KBM-7 (cell line): ENCODE measurements at places on chromosomes 5 and 9.

GRCh38 chr9:114034661-114035062 lies 43.4 kb downstream of the AMBP start:
- DNase-seq: no peak

DNA sequence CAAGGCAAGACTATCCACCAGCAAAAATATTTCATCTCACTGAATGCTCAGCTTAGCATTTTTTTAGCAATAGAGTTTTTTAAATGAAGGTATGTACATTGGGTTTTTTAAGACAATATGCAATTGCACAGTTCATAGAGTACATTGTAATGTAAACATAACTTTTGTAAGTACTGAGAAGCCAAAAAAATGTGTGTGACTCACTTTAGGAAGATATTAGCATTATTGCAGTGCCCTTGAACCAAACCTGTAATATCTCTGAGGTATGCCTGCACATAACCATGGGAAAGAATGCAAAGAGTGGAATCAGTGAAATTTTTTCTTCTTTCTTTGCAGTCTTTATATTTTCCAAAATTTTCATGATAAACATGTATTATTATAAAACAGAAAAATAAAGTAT lies 1533.3 kb upstream of the WWC1 start:
- DNase-seq: no peak

DNA sequence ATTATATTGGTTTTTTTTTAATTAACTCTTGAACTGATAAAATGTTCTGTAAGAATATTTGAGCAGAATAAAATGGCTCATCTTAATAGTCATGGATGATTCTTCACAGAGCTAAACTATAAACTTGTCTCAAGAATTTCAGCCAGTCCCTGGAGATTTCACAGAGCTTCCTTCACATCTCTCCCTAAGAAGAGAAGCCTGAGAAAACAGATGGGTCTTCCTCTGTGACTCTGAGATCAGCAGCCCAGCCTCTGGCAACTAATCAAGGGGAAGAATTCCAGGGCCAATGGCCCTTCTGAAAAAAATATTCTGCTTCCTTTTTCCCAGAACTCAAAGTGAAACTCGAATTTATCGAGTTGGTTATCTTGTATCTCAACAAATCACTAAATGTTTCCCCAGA lies 122.2 kb upstream of the ITGA1 start:
- DNase-seq: no peak

GRCh38 chr9:83355729-83356151 lies 182.5 kb downstream of the FRMD3 start:
- DNase-seq: no peak

- no peak for DNase-seq
Observed at GRCh38 chr5:58183078-58183785, 276.7 kb downstream of the PLK2 start.

DNA sequence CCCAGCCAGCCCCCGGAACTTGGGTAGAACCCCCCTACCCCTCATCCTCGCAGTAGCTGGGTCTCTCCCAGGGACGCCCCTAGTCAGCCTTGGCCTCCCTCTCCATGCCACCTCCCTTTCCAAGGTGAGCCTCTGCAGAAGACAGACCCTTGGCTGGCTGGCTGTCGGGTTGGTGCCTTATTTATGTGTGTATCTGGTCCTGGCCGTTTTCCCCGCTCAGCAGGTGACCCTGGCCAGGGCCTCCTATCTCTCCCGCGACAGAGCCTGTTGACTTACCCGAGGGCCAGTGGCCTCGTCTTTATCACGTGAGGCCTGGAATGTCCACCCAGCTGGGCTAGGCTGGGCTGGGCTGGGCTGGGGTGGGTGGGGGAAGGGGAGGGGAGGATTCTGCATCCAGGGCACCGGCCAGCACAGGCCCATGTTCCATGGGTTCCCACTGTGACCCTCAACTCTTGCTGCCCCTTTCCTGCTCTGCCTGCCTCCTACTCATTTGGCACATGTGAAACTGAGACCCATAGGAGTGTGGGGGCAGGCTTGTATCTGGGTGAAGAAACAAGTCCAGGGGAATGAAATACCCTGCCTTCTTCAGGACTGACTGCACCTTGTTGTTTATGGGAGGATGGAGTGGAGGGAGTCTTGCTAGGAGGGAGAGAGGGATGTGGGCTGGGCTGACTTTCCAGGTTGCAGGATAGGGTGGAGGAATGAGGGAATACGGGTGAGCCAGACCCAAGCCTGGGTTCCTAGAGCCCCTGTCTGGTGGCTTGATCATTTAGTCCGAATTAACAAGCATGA lies 3.1 kb downstream of the CXXC5 start:
- DNase-seq: no peak

GRCh38 chr5:2861605-2862004 lies 110.1 kb upstream of the IRX2 start:
- DNase-seq: no peak

DNA sequence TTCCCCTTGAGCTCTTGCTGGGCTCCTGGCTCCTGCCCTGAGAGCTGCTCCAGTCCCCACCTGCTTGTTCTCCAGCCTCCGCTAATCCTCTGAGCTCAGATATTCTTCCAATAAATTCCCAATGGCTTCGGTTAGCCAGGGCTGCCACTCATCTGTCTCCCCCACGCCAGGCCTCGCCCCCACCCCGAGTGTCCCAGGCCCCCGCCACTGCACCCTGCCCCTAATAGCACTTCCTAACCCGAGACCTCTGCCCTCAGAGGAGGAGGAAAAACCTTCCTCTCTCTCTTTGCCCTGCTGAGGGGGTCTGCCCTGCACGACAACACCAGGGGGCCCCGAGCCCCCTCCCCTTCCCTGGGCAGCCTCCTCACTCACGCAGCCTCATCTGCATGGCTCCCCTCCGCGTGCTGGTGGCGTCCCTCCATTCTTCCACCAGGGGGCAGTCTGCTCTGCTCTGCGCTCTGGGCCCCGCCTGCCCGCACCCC lies 5.4 kb upstream of the LCN15 start:
- peak; percentile 55 for DNase-seq

- DNase-seq: no peak
Observed at GRCh38 chr9:1231998-1232919, 182.1 kb downstream of the DMRT2 start.

GRCh38 chr5:119286511-119287488 lies 69.0 kb upstream of the TNFAIP8 start:
- DNase-seq: no peak

DNA sequence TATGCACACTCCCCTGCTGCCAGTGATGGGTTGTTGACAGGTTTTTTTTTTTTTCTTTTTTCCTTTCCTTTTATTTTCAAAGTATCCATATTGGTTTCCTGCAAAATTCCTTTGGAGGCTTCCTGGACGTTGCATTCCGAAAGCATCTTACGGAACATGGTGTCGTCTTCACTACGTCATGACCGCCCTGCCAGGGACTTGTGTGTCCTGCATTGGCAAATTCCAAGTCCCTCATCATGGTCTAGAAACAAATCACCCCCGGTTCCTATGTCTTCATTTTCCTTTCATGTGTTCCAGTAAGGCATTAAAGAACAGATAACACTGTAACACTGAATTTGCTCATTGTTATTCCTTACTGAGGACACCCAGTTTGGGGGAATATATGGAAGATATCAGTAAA lies 35.0 kb upstream of the ADAMTSL1 start:
- no peak for DNase-seq

DNA sequence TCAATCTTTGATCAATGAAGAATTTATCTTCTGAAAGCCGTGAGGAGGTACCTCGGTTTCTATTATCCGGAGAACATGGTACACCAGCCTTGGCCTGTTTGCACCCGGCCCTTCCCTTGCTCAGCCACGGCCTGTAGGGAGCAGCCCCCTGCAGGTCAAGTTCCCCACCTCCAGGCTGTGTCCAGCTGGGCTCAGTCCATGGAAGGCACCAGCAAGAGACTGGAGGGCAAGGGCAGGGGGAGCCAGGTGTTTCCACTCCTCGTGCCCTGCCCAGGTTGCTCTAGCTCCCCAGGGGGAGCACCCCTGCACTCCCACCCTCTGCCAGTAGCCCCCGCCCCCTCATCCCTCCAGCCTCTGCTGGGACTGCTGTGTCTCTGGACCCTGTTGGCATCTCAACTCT lies 87.3 kb upstream of the ADAMTS2 start:
- no peak for DNase-seq

- DNase-seq: no peak
Observed at GRCh38 chr9:83491995-83492394, 46.2 kb downstream of the FRMD3 start.

- no peak for DNase-seq
Observed at GRCh38 chr9:33306037-33306436, 15.7 kb downstream of the NFX1 start.

- peak; percentile 48 for DNase-seq
Observed at GRCh38 chr9:5489630-5490490, 20.5 kb upstream of the PDCD1LG2 start.

- DNase-seq: no peak
Observed at GRCh38 chr5:176660530-176660859, 13.2 kb downstream of the TSPAN17 start.

GRCh38 chr5:79200573-79201183 lies 35.3 kb upstream of the JMY start:
- DNase-seq: peak; percentile 38

- no peak for DNase-seq
Observed at GRCh38 chr9:123691765-123692303, 238.1 kb downstream of the DENND1A start.

- DNase-seq: no peak
Observed at GRCh38 chr5:124873713-124874112, 127.3 kb upstream of the ZNF608 start.
